ENCODE measurements at places on chromosomes 5 and 9. TPM values are rescaled to one million over a fixed set of nuclear protein-coding genes. Genes with fewer than 3 reads are reported as not detected.

The SLC9A3 gene
- 29.2 TPM for total RNA-seq

The GLE1 gene
- 28.0 TPM for total RNA-seq

The POU5F2 gene
- 1.2 TPM for total RNA-seq

The ANKHD1 gene
- total RNA-seq = 134 TPM

The SOX30 gene
- 0.29 TPM for total RNA-seq

The ROPN1L gene
- not detected for total RNA-seq

The USP20 gene
- total RNA-seq = 22.9 TPM

The PCDHGB4 gene
- 1.2 TPM for total RNA-seq

The LCN9 gene
- not detected for total RNA-seq

The PGGT1B gene
- total RNA-seq = 75.8 TPM

The PCDHB16 gene
- 0.49 TPM for total RNA-seq

The WNT8A gene
- not detected for total RNA-seq

The LCN12 gene
- total RNA-seq = 10.7 TPM

The GPR151 gene
- not detected for total RNA-seq

The CENPP gene
- total RNA-seq = 2.0 TPM

The SLC35D2 gene
- 53.5 TPM for total RNA-seq

The ELOVL7 gene
- total RNA-seq = 8.9 TPM

The SPOUT1 gene
- total RNA-seq = 35.5 TPM

The CARTPT gene
- not detected for total RNA-seq

The CD72 gene
- 1.6 TPM for total RNA-seq

The C9orf50 gene
- not detected for total RNA-seq

The PIP5KL1 gene
- 1.9 TPM for total RNA-seq

The LECT2 gene
- not detected for total RNA-seq

The HAVCR2 gene
- 5.1 TPM for total RNA-seq

The TRIM36 gene
- 27.1 TPM for total RNA-seq

The EFCAB9 gene
- not detected for total RNA-seq

The RAPGEF1 gene
- total RNA-seq = 84.2 TPM

The PCDHA4 gene
- 0.93 TPM for total RNA-seq

The SLC34A1 gene
- not detected for total RNA-seq

The CAMK4 gene
- 4.0 TPM for total RNA-seq

The SPATA31A3 gene
- not detected for total RNA-seq

The PFDN1 gene
- total RNA-seq = 35.9 TPM

The GPRIN1 gene
- total RNA-seq = 2.4 TPM

The IFNE gene
- not detected for total RNA-seq

The RAD17 gene
- 17.6 TPM for total RNA-seq

The ADGRD2 gene
- total RNA-seq = not detected

The TTC23L gene
- 0.43 TPM for total RNA-seq
